ENCODE measurements at places on chromosomes 3 and 15.

DNA sequence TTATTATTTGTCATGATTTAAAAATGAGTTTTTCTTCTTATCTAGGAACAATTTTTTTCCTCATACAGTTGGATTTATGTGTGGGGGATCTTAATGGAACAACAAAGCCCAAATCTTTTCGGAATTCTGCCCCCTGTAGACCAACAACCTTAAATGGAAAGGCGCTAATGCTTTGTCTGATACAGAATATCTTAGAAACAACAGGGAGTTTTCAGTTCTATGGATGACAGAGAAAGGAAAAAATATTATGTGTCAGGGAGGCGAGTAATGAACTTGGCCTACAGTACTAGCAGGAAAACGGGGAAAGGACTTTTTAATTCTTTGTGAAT lies 592 bp downstream of the MOBP start:
- no peak for DNase-seq

DNA sequence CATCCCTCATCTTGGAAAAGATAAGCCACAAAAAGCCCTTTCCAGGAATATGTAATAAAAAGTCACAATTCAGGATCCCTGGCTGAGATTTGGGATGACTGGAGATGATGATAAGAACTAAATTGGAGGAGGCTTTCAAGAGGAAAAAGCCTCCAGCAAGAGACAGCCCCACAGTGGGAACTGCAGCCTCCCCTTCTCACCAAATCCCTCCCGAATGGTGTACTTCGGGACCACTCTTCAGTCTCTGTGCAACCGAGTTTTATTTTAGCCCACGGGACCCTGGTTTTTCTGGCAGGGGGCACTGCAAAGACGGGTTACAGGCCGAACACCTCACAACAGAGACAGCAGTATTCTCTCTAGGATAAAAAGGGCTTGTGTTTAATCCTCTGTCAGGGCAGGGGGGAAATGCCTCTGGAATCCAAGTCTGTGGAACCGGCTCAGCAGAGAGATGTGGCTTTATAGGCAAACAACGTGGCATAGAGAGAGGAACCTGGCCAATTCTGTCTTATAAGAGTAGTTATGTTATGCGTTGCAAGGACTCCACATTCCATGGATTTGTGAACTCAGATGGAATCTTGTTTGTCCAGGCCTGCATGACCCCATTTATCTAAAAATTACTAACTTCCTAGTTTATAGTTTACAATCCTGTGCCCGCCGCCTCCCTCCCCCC lies 1.2 kb upstream of the LMCD1 start:
- DNase-seq, result no peak

DNA sequence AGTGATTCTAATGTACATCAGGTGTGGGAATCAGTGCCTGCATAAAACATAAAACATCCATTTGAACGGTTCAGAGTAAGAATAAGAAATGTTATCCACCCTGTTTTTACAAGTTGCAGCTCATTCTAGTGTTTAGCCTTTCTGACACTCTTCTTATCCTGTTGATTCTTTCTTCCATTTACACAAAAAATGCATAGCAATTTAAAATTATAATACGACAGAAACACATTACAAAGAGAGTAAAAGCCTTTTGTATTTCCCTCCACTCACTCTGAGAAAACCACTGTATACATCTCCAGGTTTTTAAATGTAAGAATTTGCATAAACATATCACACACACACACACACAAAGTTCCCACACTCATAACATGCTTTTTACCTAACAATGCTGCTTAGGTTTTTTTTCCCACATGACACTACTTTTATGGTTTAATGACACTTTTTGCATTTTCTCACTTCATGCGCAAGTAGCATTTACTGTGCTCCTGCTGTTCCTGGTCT lies 199.8 kb downstream of the CNTN6 start:
- DNase-seq, result no peak

DNA sequence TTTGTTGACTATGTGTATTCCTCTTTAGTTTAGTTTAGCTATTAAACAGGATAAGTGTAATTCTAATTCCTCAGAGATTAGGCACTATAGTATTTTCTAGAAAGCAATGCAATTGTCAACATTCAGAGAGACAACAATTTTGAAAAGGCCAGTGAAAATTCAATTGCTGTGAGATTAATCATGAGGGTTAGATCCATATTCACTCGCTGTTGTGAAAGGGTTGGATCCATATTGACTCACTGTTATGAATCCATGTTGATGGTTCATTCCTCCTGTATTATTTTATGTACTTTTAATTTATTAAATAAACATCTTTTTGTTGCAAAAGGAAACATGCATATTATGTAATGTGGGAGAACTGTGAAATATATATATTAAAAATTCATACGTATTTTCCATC lies 641 bp downstream of the TRAT1 start:
- DNase-seq, result no peak

- no peak for DNase-seq
These were observed 55.7 kb downstream of the SPSB4 start for GRCh38 chr3:141106842-141107241.

GRCh38 chr15:63402498-63403253 lies 21.0 kb upstream of the CA12 start:
- no peak for DNase-seq

GRCh38 chr3:16365491-16366128 lies 100.6 kb downstream of the OXNAD1 start:
- no peak for DNase-seq

DNA sequence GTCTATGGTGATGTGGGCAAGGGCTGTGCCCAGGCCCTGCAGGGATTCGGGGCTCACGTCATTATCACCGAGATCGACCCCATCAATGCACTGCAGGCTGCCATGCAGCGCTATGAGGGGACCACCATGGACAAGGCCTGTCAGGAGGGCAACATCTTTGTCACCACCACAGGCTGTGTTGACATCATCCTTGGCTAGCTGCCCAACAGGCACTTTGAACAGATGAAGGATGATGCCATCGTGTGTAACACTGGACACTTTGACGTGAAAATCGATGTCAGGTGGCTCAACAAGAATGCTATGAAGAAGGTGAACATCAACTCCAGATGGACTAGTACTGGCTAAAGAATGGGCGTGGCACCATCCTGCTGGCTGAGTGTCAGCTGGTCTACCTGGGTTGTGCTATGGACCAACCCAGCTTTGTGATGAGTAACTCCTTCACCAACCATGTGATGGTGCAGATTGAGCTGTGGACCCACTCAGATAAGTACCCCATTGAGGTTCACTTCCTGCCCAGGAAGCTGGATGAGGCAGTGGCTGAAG lies 6.1 kb upstream of the USP8 start:
- DNase-seq, result no peak

DNA sequence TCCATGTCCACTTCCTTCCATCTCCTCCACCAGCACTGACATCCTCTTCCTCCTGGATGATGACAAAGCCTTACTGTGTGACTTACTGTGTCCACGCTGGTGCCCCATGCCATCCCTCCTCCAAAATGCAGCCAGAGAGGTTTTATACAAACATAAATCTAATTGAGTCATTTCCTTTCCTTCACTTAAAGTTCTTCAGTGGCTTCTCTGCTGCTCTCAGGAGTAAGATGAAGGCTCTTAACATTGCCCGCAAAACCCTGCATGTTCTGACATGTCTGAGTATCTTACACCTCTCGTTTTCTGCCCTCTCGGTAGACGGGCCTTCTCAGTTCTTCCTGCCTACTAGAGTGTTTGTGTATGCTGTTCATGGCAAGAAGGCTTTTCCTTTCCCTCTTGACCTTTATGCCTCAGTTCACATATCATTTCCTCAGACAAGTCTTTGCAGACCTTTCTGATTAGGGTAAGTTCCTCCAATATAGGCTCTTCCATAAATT lies 175.5 kb downstream of the CFAP20DC start:
- DNase-seq, result no peak

DNA sequence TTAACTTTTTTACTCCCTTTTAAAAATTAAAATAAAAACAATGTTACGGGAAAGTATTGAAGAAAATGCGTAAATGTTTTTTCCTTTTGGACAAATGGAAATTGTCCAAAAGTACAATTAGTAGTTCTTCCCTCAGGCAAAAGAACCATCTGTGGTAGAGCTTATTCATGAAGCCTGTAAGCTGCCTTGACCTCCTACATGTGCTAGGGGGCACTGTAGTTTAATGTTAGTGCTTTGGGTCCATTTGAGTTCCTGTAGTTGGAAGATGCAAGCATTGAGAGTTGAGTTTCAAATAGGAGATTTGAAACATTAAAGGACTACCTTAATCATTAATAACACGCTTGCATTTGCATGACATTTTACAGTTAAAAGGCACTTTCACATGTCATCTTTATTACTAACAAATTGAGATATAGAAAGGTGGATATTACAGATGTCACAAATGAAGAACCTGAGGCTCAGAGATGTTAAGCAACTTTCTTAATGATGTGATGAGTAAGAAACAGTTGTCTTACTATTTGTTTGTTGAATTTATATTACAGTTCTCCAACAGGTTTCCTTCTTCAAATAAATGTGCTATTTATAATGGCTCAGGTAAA lies 1.8 kb upstream of the ZNF385D start:
- no peak for DNase-seq

DNA sequence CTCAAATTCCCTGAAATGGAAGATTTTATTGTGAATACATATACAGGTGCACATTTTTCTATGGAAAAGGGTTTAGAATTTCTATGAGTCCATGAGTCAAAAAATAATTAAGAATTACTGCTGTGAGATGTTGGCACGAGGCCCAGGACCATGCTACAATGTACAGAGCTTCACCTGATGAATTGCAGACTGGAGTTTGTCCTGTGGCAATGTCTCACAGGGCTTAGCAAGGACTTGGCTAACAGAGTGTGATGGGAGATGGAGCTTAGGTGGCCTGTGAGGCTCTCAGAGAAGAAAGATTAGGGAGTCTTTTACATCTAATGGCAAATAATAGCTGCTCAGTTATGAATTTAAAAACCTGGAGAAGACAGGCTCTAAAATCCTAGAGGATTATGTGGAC lies 219.5 kb upstream of the CBLB start:
- DNase-seq, result no peak

GRCh38 chr3:11713171-11713570 lies 69.5 kb upstream of the VGLL4 start:
- no peak for DNase-seq

DNA sequence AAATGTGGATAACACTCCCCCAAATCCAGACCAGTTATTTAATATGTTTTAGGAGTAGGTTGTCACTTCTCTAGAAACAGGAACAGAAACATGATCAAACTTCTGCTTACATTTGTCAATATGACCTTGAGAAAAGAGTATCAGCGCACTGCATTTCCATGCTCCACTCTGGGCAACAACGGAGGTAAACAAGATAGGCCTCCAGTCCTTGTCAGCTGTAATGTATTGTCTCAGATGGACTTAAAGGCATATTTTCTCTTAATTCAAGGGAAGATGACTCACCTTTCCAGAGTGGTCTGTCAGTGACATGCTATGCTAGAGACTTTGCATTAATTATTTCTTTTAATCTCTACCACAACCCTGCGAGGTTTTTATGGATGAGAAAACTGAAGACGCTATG lies 51.6 kb upstream of the TCF12 start:
- no peak for DNase-seq

GRCh38 chr15:66570327-66570726 lies 4.5 kb upstream of the LCTL start:
- DNase-seq, result no peak

DNA sequence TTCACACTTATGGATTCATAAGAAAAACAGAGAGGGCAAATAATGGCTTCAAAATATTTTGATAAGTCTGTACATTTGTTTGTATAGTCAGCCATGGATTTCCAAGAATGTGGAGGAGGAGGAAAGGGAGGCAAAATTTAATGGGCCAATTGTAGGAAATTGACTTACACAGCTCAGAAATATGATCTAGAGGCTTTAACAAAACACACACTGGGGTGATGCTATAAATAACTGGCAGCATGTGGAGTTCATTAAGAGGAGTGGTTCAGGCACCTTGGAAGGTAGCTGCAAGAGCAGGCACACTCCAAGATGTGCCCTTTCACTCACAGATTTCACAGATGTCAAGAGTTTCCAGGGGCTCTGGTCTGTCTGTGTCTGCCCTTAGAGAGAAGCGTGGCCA lies 193.4 kb upstream of the RASGRP1 start:
- DNase-seq, result no peak

DNA sequence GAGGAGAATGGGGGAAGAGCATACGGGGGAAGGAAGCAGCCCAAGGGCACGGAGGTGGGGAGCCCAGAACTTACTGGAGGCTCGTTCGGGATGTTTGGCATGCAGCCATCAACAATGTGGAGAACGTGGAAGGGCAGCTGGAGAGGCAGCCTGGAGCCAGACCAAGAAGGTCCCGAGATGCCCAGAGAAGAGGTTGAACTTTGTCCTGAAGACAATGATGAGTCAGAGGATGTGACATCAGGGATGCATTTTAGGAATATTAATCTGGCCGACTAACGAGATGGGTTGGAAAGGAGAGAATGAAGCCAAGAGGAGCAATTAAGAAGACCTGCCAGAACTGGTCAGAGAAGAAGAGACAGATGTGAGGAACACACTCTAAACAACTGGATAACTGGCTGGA lies 98.2 kb downstream of the SRGAP3 start:
- DNase-seq, result no peak

GRCh38 chr3:130960139-130960795 lies 66.4 kb downstream of the ASTE1 start:
- no peak for DNase-seq

GRCh38 chr3:197269024-197269423 lies 29.4 kb downstream of the DLG1 start:
- no peak for DNase-seq

- no peak for DNase-seq
These were observed 22.3 kb downstream of the MECOM start for GRCh38 chr3:169641167-169641566.

- DNase-seq, result no peak
These were observed 155.0 kb upstream of the TRIM42 start for GRCh38 chr3:140522653-140523380.

DNA sequence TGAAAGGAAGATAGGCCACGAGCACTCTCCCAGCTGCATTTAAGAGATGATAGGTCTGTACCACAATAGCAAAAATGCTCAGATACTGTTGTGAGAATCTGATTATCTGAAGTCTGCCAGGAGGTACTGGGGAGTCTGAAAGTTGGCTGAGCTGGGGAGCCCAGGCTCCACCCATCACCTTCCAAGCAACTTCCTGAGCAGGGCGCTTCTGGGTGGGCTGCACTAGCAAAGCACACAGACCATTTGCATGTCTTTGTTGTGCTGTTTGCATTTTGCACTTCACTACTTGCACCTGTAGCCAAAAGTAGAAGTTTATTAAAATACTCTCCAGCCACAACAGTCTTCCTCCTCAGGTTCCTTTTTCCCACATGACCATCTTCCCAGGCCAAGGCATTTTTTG lies 133.2 kb downstream of the ALDH1A2 start:
- DNase-seq, result no peak

DNA sequence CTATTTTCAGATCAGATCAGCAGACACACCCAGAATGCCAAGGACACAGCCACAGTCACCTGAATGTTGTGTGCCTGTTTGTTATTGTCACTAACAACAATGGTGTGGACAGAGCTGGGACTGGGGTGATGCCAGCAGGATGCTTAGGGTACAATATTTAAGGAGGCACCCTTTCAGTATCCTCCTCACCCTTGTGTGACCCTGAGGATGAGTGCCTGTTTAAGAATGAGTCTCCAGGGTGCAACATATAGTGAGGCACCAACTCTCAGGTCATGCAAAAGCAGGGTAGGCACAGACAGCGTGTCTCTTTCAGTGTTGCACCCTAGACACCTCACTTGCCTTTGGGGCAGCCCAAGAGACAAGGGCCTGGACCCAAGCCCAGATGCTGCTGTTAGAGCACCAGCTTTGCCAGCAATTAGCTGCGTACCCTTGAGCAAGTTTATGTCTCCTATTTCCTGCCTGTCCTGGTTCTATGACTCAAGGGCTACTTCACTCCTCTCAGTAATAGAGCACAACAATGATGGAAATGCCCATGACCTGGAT lies 122.6 kb downstream of the AQP9 start:
- DNase-seq, result no peak
